ENCODE measurements at places on chromosomes 7 and 10.

- DNase-seq, result no peak
These were observed 2.0 kb downstream of the ST7 start for GRCh38 chr7:116955340-116955739.

DNA sequence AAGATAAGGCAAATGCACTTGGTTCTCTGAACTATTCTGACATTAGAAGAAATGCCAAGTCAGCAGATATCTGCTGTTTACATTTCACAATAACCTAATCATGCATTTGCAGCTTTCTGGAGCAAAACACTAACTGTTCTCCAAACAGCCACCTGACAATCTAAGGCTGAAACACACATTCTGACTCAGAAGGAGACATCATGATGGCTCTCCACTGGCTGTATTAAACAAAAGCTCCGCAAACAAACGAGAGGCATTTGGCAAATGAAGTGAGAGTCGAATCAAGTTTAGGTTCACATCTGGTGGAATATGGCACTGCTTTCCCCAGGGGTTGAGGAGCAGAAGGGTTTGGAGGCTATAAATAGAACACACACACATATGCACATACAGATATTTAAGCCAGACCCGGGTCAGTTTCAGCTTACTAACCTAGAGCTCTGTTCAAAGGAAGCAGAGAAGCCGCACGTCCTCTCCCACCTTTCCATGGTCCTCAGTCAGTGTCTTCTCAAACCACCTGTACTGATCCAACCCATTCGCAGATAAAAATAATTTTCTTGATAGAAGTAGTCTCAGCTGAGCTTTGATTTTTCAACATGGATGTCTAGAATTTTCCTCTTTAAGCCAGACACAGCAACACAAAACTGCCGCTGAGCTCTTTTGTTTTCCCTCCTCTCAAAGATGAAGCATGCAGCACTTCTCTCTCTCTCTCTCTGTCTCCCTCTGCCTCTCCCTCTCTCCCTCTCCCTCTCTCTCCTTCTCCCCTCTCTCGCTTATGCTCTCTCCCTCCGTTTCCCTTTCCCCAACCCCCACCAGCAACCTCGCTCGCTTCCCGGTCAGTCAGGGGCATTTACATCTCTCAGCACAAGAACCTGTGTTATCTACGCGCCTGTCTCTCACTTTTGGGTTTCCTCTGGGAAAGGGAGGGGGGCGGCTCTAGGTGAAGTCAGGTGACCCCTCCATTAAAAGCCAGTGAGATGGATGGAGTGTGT is 682.8 kb downstream of the MAGI2 start:
- DNase-seq, result no peak

DNA sequence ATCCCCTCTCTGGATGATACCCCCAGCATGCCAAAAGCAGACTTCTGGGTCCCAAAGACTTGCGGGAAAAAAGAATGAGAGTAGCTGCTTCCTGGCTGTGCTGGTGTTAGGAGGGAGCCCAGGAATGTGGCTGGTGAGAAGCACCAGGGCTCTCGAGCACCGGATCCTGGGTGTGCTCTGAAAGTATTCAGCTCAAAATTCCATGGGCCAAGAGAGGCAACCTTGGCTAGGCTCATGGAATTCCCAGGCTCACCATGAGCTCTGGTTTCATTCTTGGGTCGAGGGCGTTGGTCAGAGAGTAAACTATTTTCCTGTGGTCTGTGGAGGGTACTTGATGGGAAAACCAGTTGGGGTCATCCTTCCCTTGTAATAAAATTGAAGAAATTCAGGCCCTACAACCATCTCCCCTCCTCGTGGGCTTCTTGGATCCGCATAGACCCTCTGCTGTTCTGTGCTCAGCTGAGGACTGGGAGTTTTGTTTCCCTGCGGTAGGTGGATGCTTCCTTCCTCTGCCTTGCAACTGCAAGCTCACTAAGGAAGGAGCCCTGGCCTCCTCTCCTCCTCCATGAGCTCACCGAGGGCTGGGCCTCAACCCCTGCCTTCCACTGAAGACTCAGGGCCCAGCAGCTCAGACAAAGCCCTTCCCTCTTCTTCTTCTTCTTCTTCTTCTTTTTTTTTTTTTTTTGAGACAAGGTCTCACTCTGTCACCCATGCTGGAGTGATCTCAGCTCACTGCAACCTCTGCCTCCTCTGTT is 34.5 kb upstream of the AQP1 start:
- no peak for DNase-seq

DNA sequence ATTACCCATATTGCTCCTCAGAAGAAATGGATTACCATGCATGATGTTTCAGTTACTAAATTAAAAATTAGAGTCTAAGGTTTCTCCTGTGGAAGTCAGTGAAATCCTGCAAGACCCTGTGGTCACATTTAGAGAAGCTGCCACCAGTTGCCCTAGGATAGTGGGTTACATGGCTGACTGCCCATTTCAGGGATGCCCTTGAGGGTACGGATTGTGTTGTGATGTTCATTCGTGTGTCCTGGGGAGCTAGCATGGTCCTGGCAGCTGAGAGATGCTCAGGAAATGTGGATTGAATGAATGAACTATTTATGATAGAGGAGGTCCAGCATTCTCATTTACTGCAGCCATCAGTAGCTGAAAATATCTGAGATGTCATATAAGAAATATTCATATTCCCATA is 55.1 kb downstream of the TMEM178B start:
- DNase-seq, result no peak

DNA sequence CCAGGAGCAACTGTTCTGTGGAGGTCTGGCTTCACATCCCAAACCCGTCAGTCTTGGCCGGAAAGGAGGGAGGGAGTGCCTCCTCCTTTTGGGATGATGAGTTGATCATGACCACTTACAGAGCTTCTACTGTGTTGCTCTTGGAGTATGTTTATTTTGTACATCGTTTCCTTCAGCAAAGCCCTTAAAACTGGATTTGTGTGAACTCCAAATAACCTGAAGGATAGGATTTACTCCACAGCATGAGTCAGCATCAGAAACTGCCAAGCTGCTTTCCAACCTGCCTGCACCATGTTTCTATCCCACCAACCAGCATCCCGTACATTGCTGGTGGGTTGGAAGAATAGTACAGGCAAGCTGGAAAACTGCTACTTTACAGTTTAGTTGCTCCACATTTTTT is 3.5 kb downstream of the CCDC201 start:
- no peak for DNase-seq

- no peak for DNase-seq
These were observed 241.6 kb downstream of the CCDC7 start for GRCh38 chr10:32687546-32687945.
